ENCODE measurements at places on chromosomes 5 and 9.

DNA sequence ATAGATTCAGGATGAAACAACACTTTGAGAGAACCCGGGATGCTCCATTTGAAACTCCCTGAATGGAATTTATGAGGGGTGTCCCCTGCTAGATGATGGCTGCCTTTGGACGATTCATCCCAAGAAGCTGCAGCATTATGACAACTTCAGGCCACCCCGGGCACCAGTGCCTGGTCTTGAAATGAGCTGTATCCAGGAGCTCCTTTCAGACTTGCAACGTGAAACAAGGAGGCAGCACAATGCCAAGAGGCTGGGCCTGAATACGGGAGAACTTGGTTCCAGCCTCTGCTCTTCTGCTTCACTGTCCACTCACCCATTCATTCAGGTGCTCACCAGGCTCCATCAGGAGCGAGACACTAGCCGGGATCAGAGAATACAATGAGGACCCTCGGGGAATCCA is 78.3 kb downstream of the STK10 start:
- DNase-seq, result no peak

DNA sequence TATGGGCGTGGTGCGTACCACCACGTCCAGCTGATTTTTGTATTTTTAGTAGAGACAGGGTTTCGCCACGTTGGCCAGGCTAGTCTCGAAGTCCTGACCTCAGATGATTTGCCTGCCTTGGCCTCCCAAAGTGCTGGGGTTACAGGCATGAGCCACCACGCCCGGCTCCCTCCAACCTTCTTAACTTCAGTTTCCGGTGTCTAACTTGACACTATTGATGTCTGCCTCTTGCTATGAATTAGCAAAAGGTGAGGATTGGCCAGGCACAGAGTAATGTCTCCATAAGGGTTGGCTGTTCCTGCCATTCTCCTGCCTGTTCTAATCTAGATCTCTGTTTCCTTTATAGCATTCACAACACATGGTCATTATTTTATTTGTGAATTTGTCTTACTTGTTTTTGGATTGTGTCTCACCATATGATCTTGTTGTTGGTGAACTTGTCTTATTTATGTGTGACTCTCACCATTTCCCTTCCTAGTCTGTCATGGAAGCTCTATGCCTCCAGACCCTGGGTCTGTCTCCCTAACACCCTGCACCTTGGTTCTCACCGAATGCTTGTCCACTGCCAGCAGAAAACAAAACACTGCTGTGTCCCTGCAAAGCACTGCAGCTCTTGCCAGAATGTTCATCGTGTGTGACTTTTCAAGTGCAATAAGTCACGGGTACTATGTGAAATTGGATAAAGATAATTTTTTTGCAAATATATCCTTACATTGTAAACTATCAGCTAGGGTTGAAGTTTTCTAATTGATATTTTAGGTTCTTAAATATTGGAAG is 26.0 kb downstream of the BASP1 start:
- no peak for DNase-seq

GRCh38 chr5:171869956-171870355 is 84.3 kb downstream of the SMIM23 start:
- DNase-seq, result no peak

DNA sequence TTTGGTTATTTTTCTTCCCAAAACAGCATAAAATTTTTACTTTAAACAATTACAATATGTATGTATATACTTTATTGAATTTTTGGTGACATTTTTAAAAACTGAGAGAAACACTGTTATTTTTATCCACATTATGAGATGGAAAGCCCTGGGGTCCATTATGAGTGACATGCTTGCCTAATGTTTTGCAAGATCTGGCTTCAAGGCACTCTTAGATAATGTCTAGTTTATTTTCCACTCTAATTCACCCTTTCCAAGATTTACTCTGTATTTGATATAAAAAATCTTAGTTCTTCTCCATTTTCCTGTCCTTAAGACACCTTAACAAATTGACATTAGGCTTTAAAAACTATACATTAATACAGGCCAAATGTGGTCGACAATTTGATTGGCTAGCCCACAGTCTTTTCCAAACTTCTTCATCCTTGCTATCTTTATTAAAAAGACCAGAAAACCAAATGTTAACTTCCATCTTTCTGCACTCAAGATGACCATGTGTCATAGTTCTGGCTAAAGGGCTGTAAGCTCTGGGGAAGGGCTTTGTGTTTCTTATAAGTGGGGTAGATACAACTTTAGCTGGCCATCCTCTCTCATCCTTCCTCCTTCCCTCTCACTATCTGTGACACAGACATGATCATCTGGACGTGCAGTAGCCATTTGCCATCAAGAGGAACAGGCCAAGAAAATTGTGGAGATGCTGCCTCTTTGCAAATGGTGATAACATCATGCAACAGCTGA is 561.1 kb downstream of the PDE4D start:
- DNase-seq, result no peak

GRCh38 chr5:45205403-45205961 is 396.7 kb downstream of the MRPS30 start:
- no peak for DNase-seq

All from GOT3 (cell line).